ENCODE measurements at places on chromosomes 11 and 22. TPM values are rescaled to one million over a fixed set of nuclear protein-coding genes. Genes with fewer than 3 reads are reported as not detected.
A peak's percentile ranks its signal among the peaks of the same experiment; 100 is the strongest.

Gene SLC17A6
- total RNA-seq: not detected

DNA sequence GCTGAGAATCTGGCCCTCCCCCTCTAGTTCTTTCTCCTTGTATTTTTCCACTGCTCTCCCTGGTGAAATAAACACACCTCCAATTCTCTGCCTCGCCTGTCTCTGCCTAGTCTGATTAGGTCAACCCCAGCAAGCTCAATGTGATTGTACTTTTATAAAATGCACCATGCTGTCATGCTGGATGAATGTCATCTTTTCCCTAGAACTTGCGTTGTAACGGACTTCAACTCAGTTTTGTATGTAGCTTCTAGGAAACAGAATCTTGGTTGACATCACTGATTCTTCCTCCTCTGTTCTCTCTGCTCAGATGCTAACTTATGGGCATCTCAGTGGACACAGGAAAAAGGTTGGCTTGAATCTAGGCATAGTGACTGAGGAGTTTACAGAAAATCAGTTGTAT lies 261.9 kb upstream of the ISX start:
- no peaks in the 10 kb centered on the region for H3K4me1 ChIP-seq
- no peak for DNase-seq

Gene CATSPERZ
- total RNA-seq: not detected

DNA sequence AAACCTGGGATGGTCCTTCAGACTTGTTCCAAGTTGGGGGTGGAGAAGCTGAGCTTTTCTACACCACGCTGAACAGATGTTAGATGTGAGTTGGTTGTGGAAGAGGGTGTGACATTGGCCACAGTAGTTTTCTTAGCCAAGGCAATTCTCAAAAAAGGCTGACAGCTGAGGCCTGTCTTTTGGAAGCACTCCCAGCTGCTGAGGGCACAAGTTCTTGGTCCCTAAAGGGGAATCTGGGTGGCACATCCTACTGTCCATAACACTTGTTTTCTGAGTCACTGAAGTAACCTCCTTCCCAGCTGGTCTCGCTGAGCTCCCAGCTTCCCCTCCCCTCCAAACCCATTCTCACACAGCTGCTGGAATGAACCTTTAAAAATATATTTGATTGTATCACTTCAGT lies 375.7 kb upstream of the KIRREL3 start:
- H3K36me3 ChIP-seq: no peaks in the 10 kb centered on the region
- peaks cover 3% of the 10 kb centered on the region for H3K27me3 ChIP-seq
- no peak overlapping the region for H3K4me3 ChIP-seq
- no peak for DNase-seq

- no peaks in the 10 kb centered on the region for H3K36me3 ChIP-seq
- no peak overlapping the region for H3K27ac ChIP-seq
- DNase-seq: no peak
- H3K4me3 ChIP-seq: no peak overlapping the region
- H3K27me3 ChIP-seq: peaks cover 12% of the 10 kb centered on the region
- no peaks in the 10 kb centered on the region for H3K4me1 ChIP-seq
These were observed 6.9 kb downstream of the OR10V1 start for GRCh38 chr11:59706518-59707285.

Gene ZBED4
- total RNA-seq: 17.3 TPM

GRCh38 chr11:85096939-85097338 lies 530.2 kb downstream of the DLG2 start:
- H3K4me3 ChIP-seq: no peak overlapping the region
- no peaks in the 10 kb centered on the region for H3K4me1 ChIP-seq
- H3K27me3 ChIP-seq: no peaks in the 10 kb centered on the region
- H3K36me3 ChIP-seq: no peaks in the 10 kb centered on the region

DNA sequence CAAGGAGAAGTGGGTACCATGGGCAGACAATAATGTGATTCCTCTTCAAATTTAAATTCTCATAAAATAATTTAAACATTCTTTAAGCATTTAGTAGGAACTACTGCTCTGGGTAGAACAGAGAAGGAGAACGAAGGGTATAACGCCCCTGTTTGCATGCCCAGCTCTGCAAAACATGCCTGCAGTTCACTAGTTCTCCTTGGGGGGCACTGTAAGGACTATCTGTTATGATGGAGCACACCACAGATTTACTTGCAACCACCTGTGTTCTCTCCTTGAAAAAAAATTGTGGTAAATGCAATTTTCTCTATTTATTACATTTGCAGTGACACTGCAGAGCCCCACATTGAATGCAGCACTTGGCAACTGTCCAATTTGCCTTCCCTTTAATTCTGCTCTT lies 100.3 kb downstream of the GUCY1A2 start:
- no peaks in the 10 kb centered on the region for H3K27me3 ChIP-seq
- peak; percentile 20 for DNase-seq
- H3K27ac ChIP-seq: no peak overlapping the region
- H3K4me1 ChIP-seq: no peaks in the 10 kb centered on the region
- no peak overlapping the region for H3K4me3 ChIP-seq
- no peaks in the 10 kb centered on the region for H3K36me3 ChIP-seq

Gene BIK
- 1.9 TPM for total RNA-seq

GRCh38 chr22:37515901-37516300 lies 3.3 kb downstream of the CARD10 start:
- H3K36me3 ChIP-seq: no peaks in the 10 kb centered on the region
- peaks cover 13% of the 10 kb centered on the region for H3K27me3 ChIP-seq
- DNase-seq: no peak
- H3K4me1 ChIP-seq: peaks cover 4% of the 10 kb centered on the region

DNA sequence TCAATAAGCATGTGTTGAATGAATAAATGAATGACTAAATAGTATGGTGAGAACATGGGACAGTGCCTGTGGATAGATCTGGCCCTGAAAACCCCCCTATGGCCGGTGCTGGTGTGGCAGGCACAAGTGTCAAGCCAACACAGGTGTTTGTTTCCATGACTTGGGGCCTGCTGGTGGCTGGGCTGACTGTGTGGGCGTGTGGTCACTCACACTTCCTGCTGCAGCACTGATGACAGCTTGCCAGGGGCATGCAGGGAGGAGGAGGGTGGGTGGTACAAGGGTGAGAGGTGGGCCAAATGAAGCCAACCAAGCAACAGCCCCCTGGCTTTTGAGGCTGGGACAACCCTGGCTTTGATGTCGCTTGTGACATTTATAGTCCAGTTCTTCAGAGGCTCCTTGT lies 30.3 kb upstream of the ABCC8 start:
- DNase-seq: no peak
- no peak overlapping the region for H3K4me3 ChIP-seq
- peaks cover 7% of the 10 kb centered on the region for H3K27me3 ChIP-seq

DNA sequence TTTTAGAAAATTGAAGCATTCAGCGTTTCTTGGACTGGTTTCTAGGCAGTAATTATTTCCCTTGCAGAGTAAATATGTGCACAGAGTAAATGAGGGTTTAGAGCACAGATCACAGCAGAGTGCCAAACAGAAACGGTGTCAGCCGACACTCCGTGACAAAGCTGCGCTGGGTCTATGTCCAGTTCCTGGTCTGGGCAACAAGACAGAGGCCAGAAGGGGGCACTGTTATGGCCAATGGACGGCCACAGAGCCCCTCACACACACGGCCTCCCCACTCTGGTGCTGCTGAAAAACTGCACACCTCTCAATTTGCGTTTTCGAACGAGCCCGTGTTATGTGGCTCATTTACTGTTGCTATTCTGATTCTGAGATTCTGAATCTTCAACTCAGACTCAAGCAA lies 180.7 kb downstream of the MPPED1 start:
- no peak for DNase-seq
- no peak overlapping the region for H3K27ac ChIP-seq
- no peaks in the 10 kb centered on the region for H3K36me3 ChIP-seq

Gene NRIP3
- total RNA-seq: 2.1 TPM

DNA sequence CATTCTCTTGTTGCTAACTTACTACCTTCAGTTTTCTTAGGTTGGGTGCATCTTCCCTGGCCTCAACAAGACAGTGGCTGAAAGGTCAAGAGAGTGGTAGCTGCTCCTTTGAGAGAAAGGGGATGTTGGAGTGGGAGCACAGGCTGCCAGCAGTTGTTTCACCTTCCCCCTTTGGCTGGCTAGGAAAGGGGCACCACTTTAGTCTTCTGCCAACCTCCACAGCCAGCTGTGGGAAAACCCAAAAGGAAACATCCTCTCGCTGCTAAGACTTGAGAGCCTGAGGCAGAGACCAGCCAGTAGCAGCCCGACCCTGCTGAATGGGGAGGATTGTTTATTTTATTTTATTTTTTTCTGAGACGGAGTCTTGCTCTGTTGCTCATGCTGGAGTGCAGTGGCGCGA lies 34.4 kb downstream of the MARK2 start:
- no peaks in the 10 kb centered on the region for H3K27me3 ChIP-seq
- H3K4me1 ChIP-seq: peaks cover 73% of the 10 kb centered on the region
- H3K27ac ChIP-seq: no peak overlapping the region
- no peak overlapping the region for H3K4me3 ChIP-seq
- DNase-seq: no peak
- peaks cover 15% of the 10 kb centered on the region for H3K36me3 ChIP-seq

- DNase-seq: no peak
- H3K27ac ChIP-seq: no peak overlapping the region
- H3K36me3 ChIP-seq: no peaks in the 10 kb centered on the region
- peaks cover 10% of the 10 kb centered on the region for H3K4me1 ChIP-seq
- H3K4me3 ChIP-seq: no peak overlapping the region
These were observed 18.2 kb downstream of the TEAD1 start for GRCh38 chr11:12692229-12693075.

Gene FOLH1
- total RNA-seq: not detected

- H3K4me1 ChIP-seq: no peaks in the 10 kb centered on the region
- no peak overlapping the region for H3K27ac ChIP-seq
- H3K4me3 ChIP-seq: no peak overlapping the region
- H3K27me3 ChIP-seq: no peaks in the 10 kb centered on the region
These were observed 356.1 kb downstream of the RAB38 start for GRCh38 chr11:87819151-87819550.

DNA sequence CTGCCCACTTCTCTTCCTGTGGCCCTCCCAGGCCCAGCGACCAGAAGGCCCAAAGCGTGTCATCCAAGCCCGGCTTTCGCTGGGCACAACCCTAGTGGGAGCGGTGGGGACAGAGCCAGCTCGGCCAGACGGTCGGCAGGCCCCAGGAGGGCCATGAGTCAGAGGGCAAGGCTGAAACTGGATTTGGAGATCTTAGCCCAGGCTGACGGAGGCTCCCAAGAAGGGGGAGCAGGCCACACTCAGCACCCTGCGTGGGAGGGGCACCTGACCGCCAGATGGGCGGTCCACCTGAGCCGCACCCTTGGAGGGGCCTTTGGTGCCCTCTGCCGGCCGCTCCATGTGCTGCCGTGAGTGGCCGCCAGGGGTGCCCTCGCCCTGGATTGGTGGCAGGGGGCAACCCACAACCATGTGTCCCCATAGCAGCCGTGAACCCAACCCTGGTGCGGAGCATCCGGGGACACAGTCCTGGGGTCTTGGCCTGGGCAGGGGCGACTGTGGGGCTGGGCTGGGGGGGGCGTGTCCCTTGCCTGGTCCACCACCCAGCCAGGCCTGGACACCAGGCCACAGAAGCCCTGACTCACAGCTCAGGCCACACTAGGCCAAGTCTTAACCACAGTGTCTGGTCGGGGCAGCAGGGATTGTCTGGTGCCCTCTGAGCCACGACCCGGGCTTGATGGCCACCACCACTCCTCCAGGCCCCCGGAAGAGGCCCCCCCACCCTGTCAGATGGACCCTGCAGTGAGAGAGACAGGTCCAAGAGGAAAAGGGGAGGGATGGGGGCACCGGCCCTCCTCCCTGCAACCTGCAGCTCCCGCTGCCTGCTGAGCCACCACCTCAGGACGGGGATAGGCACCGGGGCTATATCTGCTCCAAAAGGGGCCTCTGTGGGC lies 19.2 kb upstream of the TALDO1 start:
- no peaks in the 10 kb centered on the region for H3K36me3 ChIP-seq
- H3K4me1 ChIP-seq: peaks cover 5% of the 10 kb centered on the region
- H3K27ac ChIP-seq: no peak overlapping the region
- H3K27me3 ChIP-seq: peaks cover 10% of the 10 kb centered on the region
- no peak overlapping the region for H3K4me3 ChIP-seq
- peak; percentile 92 for DNase-seq

Measured in activated CD4-positive, alpha-beta T cell treated with anti-CD3 and anti-CD28 coated beads for 36 hours (primary cell).